ENCODE measurements at places on chromosomes 7 and 10. TPM values are rescaled to one million over a fixed set of nuclear protein-coding genes. Genes with fewer than 3 reads are reported as not detected.

LRRC4 gene
- 0.08 TPM for polyA plus RNA-seq

PRSS2 gene
- not detected for polyA plus RNA-seq

ENO4 gene
- not detected for polyA plus RNA-seq

ASAH2 gene
- polyA plus RNA-seq = 1.5 TPM

DDC gene
- not detected for polyA plus RNA-seq

LSM8 gene
- polyA plus RNA-seq = 22.7 TPM

CTAGE4 gene
- not detected for polyA plus RNA-seq

RNF133 gene
- polyA plus RNA-seq = not detected

UTF1 gene
- not detected for polyA plus RNA-seq

BICC1 gene
- polyA plus RNA-seq = not detected

FAS gene
- 11.1 TPM for polyA plus RNA-seq

GTPBP4 gene
- polyA plus RNA-seq = 10.5 TPM

- DNase-seq = no peak
Measured at GRCh38 chr10:87670586-87670985, 10.9 kb downstream of the PAPSS2 start.

DNA sequence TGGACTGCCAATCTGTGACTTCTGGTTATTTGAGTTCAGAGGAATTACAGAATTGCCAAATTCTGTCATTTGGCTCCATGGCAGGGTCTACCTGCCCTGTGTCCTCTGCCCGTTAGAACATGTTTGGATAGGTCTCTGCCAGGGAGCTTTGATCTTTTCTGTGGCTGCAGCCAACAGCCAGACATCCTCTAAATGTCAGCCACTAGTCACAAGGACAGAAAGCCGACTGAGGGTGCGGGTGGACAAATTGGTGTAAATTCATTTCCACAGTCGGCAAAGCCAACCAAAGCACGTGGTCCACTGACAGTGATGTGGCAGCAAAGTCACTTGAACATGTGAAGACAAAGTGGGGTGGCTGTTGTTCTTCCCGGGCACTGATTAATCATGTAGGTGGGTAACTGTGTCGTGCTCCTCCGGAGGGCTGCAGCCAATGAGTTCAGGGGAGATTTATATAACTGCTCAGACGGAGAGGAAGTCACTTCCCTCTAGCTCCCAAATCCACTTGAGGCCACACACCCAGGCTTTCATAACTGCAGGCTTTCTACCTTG is 26.7 kb upstream of the CAMK1D start:
- no peak for DNase-seq

- DNase-seq = no peak
Measured at GRCh38 chr10:97464226-97464625, 18.3 kb downstream of the ZDHHC16 start.

DNA sequence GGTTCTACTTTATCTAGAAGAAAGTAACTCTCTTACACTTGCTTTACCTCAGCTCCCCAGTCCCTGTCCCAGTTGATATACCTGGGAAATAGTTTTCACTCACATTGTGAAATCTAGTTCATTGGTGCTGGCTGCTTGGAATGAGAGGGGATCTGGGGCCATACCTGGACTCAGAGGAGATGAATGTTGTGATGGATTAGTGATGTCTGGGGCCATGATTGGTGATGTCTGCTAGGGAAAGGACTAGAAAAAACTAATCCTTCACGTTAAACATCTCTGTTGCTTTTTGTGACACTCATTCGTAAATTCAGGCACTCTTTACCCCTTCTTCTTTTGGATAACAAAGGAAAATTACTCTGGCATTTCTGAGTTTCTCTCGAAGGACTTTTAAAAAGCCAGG is 152.4 kb downstream of the RAB11FIP2 start:
- DNase-seq = no peak

DNA sequence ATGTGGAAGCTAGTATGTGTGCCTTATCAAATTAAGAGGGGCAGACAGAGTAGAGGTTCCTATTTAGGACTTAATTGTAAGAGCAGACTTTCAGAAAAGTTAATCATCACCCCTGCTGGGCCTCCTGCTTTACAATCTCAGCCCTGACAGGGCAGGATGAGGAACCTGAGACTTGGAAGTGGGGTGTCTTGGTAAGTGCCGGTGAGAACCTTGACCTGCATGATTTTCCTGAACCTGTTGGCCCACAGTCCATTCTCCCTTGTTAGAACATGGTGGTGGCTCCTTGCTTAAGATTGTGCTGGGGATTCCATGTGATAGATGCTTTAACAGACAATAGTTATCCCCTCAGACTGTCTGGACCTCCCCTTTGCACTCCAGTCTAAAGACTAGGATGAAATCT is 141.7 kb upstream of the TMEM72 start:
- DNase-seq = no peak

GRCh38 chr7:713488-714230 is 12.8 kb upstream of the DNAAF5 start:
- DNase-seq = no peak

DNA sequence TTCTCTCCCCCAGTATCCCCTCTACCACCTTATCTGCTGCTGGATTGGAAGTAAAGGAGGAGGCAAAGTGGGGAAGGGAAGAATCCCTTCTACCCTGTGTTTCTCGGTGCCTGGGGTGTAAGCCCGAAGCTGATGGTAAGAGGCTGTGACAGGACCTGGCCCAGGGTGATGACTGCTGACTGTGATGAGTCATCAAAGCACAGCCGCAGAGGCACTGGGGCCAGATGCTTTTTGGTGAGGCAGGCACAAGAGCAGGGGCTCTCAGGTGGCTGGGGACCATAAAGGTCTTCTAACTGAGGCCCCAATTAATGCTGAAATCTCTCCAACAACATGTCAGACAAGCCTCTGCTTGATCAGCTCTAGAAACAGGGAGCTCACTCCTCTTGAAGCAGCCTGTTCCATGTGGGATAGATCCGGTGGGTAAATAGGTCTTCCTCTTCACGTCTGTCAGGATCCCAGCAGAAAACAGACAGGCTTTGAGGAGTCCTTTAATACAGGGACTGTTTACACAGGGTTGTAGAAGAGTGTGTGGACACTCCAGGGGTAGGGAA is 86.1 kb upstream of the PCBD1 start:
- DNase-seq = no peak

- no peak for DNase-seq
Measured at GRCh38 chr7:71227126-71227525, 95.2 kb downstream of the GALNT17 start.

DNA sequence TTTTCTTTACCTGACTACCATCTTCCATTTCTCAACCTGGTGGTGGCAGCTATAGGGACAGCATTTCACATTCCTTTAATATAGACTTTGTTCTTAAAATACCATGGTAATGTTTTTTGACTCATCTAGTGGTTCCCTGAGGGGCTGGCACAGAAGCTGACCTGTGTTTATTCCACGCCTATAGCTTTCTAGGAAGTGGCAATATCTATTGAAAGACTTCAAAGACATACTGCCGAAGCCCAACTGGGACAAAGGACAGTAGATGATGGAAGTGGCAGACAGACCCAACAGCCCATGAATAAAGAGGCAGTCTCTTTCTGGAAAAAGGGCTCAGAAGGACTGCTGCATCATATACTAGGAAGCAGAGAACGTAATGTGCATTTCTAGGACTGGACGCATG is 11.2 kb downstream of the SUN3 start:
- DNase-seq = no peak

GRCh38 chr10:63169624-63170023 is 36.5 kb downstream of the NRBF2 start:
- DNase-seq = no peak

GRCh38 chr10:70726909-70727495 is 54.7 kb downstream of the ADAMTS14 start:
- DNase-seq = no peak

DNA sequence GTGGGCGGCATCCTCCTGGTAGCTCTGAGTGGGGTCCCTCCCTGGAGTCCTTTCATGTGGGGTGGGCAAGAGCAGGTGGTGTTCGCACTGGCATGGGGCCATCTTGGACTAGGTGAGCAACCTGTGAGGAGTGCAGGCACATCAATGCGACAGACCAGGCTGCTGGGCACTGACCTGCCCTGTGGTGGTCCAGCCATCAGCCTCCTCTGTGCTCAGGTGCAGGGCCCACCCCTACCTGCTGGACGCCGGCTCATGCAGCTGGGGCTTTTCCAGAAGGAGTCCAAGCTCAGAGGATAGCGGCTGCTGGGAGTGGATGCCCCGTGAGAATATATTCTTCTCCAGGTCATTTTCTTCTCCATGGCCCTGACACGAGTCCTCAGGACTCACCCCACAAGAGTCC is 424.4 kb downstream of the GLRX3 start:
- no peak for DNase-seq

- no peak for DNase-seq
Measured at GRCh38 chr10:77555591-77556212, 81.9 kb downstream of the KCNMA1 start.

GRCh38 chr10:123552760-123553554 is 113.2 kb upstream of the GPR26 start:
- DNase-seq = no peak

DNA sequence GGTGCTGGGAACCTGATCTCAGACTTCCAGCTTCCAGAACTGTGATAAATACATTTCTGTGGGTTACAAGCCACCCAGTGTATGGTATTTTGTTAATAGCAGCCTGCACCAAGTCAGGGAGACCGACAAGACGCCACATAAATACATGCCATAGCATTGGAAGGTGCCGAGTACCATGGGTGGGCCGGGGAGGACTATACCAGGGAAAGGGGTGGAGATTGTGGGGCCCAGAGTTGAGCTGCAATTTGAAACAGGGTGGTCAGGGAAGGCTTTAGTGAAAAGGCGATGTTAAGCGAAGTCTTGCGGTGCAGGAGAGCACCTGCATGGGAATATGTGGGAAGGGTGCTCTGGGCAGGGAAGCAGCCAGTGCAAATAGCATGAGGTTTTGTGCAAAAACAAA is 88.9 kb upstream of the LRRC4 start:
- no peak for DNase-seq

DNA sequence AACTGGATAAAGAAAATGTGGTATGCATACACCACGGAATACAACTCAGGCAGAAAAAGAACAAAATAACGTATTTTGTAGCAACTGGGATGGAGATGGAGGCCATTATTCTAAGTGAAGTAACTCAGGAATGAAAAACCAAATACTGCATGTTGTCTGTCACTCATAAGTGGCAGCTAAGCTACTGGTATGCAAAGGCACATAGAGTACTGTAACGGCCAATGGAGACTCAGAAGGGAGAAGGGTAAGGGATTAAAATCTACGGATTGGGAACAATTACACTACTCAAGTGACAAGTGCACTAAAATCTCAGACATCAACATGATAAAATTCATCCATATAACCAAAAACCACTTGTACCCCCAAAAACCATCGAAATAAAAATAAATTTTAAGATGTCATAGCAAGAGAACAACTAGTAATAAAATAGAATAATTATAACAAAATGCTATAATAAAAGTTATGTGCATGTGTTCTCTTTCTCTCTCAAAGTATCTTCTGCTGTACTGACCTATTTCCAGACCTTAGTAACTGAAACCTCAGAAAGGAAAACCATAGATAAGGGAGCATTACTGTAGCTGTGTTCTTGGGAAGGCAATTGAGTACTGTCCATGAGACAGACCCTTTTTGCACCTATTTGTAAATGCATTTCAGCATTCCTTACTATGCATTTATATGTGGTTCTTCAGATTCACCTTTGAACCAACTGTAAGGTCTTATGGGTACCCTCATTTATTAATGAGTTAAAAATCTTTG is 6.7 kb upstream of the NEBL start:
- DNase-seq = no peak

- no peak for DNase-seq
Measured at GRCh38 chr7:80937336-80937735, 18.5 kb upstream of the SEMA3C start.

- no peak for DNase-seq
Measured at GRCh38 chr10:111113961-111114757, 37.3 kb downstream of the ADRA2A start.

- no peak for DNase-seq
Measured at GRCh38 chr7:16060502-16060901, 360.8 kb downstream of the CRPPA start.

- DNase-seq = no peak
Measured at GRCh38 chr7:13724977-13725566, 264.4 kb downstream of the ETV1 start.

- no peak for DNase-seq
Measured at GRCh38 chr10:31315453-31315852, 3.6 kb upstream of the ZEB1 start.

DNA sequence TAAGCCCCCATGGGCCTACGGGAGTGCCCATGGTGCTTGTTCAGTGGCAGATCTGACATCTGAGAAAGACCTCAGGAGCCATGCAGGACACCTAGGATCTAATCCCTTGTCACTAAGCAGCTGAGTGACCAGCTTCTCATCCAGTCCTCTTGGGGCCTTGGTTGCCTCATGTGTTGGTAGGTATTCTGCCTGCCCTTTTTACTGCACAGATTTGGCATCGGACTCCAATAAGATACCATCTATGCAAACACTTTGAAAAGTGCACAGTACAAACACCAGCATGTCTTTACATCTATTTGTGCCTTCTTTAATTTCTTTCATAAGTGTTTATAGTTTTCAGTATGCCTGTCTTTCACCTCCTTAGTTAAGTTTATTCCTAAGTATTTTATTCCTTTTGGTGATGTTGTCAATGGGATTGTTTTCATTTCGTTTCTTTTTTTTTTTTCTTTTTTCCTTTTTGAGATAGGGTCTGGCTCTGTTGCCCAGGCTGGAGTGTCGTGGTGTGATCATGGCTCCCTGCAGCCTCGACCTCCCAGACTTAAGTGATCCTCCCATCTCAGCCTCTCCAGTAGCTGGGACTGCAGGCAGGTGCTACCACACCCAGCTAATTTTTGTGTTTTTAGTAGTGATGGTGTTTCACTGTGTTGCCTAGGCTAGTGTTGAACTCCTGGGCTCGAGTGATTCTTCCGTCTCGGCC is 10.4 kb downstream of the STOX1 start:
- no peak for DNase-seq

DNA sequence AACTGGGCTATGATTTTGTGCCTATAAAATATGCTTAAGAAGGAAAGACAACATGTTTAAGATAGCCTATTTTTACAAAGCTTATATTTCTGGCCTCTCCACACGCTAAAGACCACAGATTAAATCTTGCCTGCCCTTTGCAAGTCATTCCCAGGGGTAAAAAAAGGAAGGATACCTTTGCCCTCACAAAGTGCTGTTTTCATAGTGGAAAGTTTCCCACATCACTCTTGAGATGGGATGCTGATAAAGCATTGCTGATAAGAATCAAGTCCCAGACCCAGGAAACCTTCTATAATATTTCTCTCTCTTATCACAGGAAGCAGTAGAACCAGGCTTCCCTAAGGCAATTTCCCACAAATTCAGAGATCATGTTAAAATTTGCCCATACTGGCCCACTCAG is 56.5 kb downstream of the GSAP start:
- DNase-seq = no peak

DNA sequence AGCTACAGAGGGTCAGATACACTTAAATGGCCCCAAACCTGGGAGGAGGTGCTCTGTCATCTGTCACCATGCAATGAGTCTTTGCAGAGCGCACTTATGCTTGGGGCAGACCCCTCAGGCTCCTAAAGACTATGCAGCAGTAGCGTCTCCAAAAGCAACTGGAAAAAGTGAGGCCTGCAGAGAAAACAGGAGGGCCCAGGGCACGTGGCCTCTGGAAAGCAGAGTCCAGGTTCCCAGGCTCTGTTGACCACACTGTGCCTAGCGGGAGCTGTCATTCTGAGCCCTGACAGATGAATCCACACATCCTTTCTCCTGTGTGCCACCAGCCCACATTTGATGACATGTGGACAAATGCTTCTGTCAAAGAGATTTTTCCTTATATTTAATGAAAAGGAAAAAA is 66.4 kb downstream of the MINDY4 start:
- DNase-seq = no peak

GRCh38 chr7:139482662-139483466 is 609 bp downstream of the KLRG2 start:
- DNase-seq = no peak

GRCh38 chr7:27295236-27295635 is 52.6 kb downstream of the EVX1 start:
- no peak for DNase-seq

All from immature natural killer cell (primary cell).